ENCODE measurements at places on chromosomes 11 and 22. TPM values are rescaled to one million over a fixed set of nuclear protein-coding genes. Genes with fewer than 3 reads are reported as not detected.

Gene PRG3
- not detected for total RNA-seq

Gene LRRC10B
- not detected for total RNA-seq

Gene HEPACAM
- total RNA-seq = under 0.01 TPM

Gene SPON1
- total RNA-seq = not detected

Gene FAM83F
- not detected for total RNA-seq

Gene MGAT3
- 0.47 TPM for total RNA-seq

Gene ENTHD1
- total RNA-seq = not detected

Gene OR6A2
- 0.27 TPM for total RNA-seq

Gene OR52I2
- total RNA-seq = not detected

Gene C11orf16
- not detected for total RNA-seq

Gene SYT12
- not detected for total RNA-seq

Gene RFPL1
- total RNA-seq = not detected

Gene DCPS
- 11.4 TPM for total RNA-seq

Gene MS4A6A
- total RNA-seq = 3.8 TPM

Gene PLEKHA7
- 0.45 TPM for total RNA-seq

Gene GRM5
- total RNA-seq = 0.18 TPM

Gene SLC17A6
- total RNA-seq = not detected

Gene LIF
- 2.0 TPM for total RNA-seq

Gene SERPING1
- 0.56 TPM for total RNA-seq

Gene GPHA2
- total RNA-seq = not detected

Gene MPZL2
- total RNA-seq = 118 TPM

Gene SLC22A12
- not detected for total RNA-seq

Gene SMC1B
- not detected for total RNA-seq

Gene ALDH3B1
- total RNA-seq = 9.6 TPM

Gene CCDC188
- 6.4 TPM for total RNA-seq

Gene VSTM5
- 0.09 TPM for total RNA-seq

Gene SFI1
- total RNA-seq = 20.7 TPM

Gene SMTNL1
- total RNA-seq = not detected

Gene TMEM86A
- total RNA-seq = 1.3 TPM

Gene MMP8
- not detected for total RNA-seq

Gene TBX10
- total RNA-seq = not detected

Gene GDPD4
- not detected for total RNA-seq

Gene ART1
- not detected for total RNA-seq

Gene CCDC73
- not detected for total RNA-seq

Gene MOGAT2
- not detected for total RNA-seq

Gene POTEH
- not detected for total RNA-seq

Gene LMO1
- not detected for total RNA-seq

Gene TRIM48
- total RNA-seq = not detected

Gene SLC22A6
- total RNA-seq = not detected

Gene KCNE3
- 0.28 TPM for total RNA-seq

Gene NCAM1
- total RNA-seq = 0.45 TPM

Gene MYBPC3
- not detected for total RNA-seq

Gene LDHA
- total RNA-seq = 446 TPM

Gene WT1
- total RNA-seq = 0.99 TPM

Gene ZC3H12C
- total RNA-seq = 13.6 TPM

Gene VWCE
- total RNA-seq = 4.1 TPM

Gene LMO2
- total RNA-seq = 22.5 TPM

All from endothelial cell of coronary artery (primary cell).